ENCODE measurements at places on chromosomes 12 and 14. TPM values are rescaled to one million over a fixed set of nuclear protein-coding genes. Genes with fewer than 3 reads are reported as not detected.

Gene ANGEL1
- 19.8 TPM for total RNA-seq

Gene RPAP3
- total RNA-seq = 46.7 TPM

Gene RNU4-1
- total RNA-seq = 1,294 TPM

Gene KRT78
- not detected for total RNA-seq

Gene SLC5A8
- total RNA-seq = not detected

Gene KLHL42
- total RNA-seq = 9.8 TPM

Gene HNF1A
- not detected for total RNA-seq

Gene JPH4
- total RNA-seq = not detected

Gene TOGARAM1
- total RNA-seq = 3.1 TPM

Gene SPTLC2
- 16.1 TPM for total RNA-seq
